ENCODE measurements at places on chromosomes 13 and 19.

- no peak for DNase-seq
These were observed 785.6 kb upstream of the KLHL1 start for GRCh38 chr13:70893832-70894231.

- DNase-seq = no peak
These were observed 71.6 kb downstream of the SPRYD7 start for GRCh38 chr13:49864509-49864908.

DNA sequence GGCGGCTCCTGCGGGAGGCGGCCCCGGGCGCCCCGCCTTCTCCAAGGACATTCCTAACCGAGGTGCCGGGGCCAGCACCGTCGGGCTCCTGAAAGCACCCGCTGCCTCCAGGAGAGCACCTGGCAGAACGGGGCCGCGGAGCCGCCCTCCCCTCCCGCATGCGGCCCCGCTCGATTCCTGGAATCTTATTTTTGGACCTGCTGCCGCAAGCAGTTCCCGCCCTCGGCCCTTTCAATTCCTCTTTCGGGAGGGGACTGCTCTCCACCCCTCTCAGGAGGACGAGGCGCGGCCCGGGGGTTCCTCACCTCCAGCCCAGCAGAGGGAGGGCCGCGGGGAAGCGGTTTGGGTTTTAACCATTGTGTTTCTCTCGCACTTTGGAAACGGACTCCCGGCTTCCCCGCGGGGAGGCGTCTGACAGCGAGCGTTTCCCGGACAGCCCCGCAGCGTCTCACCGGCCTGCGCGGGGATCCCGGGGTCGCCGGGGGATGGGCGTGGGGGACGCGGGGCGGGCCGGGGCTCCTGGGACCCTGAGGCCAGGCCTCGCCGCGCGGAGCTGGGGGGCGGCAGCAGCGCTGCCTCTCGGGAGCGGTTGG is 849 bp downstream of the GAS6 start:
- DNase-seq = no peak

GRCh38 chr19:46451352-46451751 is 20.0 kb downstream of the PNMA8A start:
- DNase-seq = no peak
